ENCODE measurements at places on chromosomes 6 and 20. TPM values are rescaled to one million over a fixed set of nuclear protein-coding genes. Genes with fewer than 3 reads are reported as not detected.
A peak's percentile ranks its signal among the peaks of the same experiment; 100 is the strongest.

Gene TMEM151B
- 0.12 TPM for total RNA-seq

Gene RRAGD
- total RNA-seq = 16.4 TPM

- H3K27me3 ChIP-seq = no peaks in the 10 kb centered on the region
- peaks cover 4% of the 10 kb centered on the region for H3K4me1 ChIP-seq
These were observed 7.3 kb downstream of the PRRC2A start for GRCh38 chr6:31627690-31628287.

DNA sequence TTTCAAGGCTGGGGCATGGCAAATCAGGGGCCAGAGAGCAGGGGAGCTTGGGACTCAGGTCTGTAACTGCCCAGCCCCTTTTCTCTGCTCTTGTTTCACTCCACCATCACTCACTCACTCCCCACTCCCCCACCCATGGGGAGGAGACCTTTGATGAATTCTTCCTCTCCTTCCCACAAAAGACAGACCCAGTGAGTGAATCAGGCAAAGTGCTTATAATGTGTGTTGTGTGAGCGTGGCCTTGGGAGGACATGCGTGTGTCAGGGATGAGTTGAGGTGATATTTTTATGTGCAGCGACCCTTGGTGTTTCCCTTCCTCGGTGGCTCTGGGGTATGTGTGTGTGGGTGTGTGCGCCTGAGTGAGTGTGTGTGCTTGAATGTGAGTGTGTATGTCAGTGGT is 1.0 kb upstream of the CUL9 start:
- H3K36me3 ChIP-seq = peaks cover 21% of the 10 kb centered on the region
- peak overlapping the region; percentile 80 for H3K27ac ChIP-seq
- DNase-seq = no peak
- peaks cover 43% of the 10 kb centered on the region for H3K4me1 ChIP-seq

- no peak for DNase-seq
- H3K27ac ChIP-seq = no peak overlapping the region
- H3K4me3 ChIP-seq = no peak overlapping the region
- no peaks in the 10 kb centered on the region for H3K4me1 ChIP-seq
These were observed 83.6 kb downstream of the SMOC2 start for GRCh38 chr6:168524571-168525001.
